Ascending aorta (tissue), 2 donors: ENCODE measurements at places on chromosomes 11 and 22.

GRCh38 chr11:34928268-34928959 is 12.0 kb downstream of the PDHX start:
- DNase-seq = no peak

GRCh38 chr11:76694664-76695063 is 24.1 kb upstream of the LRRC32 start:
- no peak for DNase-seq

- peak; percentile 82 for DNase-seq
Measured at GRCh38 chr22:38069372-38070249, 12.4 kb downstream of the PICK1 start.

GRCh38 chr11:87358461-87358860 is 320.7 kb downstream of the TMEM135 start:
- DNase-seq = no peak

- DNase-seq = no peak
Measured at GRCh38 chr11:130203766-130204702, 44.5 kb downstream of the ST14 start.

DNA sequence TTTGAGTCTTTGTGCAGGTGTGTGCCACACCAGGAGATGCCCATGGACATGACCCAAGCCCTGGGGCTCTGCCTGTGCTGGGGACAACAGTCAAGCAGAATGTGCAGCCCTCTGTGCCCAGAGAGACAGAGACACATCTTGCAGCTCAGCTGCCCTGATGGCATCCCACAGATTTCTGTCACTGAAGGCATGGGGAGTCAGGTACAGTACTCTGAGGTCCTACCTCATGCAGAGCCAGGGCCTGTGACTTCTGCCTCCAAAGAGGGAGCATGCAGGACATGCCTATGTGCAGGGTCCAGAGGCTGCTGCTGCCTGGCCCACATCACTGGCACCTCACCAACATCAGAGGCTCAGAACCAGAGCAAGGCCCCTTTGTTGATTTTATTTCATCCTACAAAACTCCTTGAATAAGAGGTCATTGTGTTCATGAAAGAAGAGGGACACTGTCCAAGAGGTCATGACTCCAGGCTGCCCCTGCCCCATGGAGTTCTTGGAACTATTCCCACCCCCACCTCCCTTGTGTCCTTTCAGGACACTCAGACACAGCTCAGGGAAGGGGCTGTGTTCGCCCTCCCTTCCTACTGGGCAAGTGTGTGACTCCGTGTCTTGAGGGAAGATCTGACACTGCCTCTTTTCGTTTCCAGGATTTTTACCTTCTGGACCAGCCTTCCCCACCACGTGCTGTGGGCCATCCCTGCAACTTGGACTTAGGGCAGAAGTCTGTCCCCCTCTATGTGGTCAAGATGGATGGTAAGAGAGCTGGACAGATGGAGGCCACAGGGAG is 62.3 kb downstream of the BTG4 start:
- no peak for DNase-seq

DNA sequence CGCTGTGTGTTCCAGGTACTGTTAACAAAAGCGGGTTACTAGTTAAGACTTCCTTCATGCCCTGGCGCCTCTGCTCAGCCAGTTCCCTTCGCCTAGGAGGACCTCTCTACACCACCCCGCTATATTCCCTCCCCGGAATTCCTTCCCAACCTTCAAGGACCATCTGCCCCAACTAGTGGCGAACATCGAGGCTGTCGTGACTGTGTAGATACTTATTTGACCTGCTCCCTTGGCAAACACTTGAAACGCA is 450 bp upstream of the BCL2L13 start:
- DNase-seq = no peak

- no peak for DNase-seq
Measured at GRCh38 chr11:1208394-1209261, 14.2 kb upstream of the MUC5B start.

DNA sequence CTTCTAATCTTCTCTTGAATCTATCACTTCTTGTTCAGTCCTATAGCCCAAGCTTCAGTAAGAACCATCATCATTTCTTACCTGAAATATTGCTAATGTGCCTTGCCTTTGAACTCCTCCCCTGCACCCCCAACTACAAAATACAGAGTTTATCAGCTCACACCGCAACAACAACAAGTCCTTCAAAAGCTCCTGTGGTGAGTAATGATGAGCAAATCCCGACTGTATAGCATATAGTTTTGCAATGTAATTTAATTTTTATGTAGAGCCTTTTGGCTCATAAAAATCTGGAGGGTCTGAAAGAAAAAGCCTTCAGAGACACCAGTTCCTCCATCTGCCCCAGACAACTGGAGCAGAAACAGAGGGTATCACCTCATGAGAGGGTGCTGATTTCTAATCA is 124.7 kb downstream of the ARHGAP32 start:
- DNase-seq = no peak

- DNase-seq = peak; percentile 46
Measured at GRCh38 chr22:48380016-48380665, 1447.5 kb downstream of the BRD1 start.

DNA sequence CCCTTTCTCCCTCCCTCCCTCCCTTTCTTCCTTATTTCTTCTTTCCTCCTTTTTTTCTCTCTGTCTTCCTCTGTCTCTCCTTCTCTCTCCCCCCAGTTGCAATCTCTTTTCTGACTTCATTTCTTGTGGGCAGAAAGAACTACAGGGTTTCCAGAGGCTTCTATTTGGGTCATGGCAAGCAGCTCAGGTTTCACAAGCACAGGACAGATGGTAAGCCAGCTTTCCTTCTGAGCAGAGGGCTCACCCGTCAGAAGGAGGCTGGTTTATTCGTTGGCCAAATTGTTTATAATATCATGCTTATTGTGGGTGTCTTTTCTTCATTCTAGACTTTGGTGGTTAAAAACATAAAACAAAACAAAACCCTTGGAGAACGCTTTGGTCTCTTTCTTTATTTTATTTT is 58.9 kb upstream of the CLMP start:
- no peak for DNase-seq

- DNase-seq = no peak
Measured at GRCh38 chr22:17130199-17130598, 9.0 kb upstream of the TMEM121B start.

DNA sequence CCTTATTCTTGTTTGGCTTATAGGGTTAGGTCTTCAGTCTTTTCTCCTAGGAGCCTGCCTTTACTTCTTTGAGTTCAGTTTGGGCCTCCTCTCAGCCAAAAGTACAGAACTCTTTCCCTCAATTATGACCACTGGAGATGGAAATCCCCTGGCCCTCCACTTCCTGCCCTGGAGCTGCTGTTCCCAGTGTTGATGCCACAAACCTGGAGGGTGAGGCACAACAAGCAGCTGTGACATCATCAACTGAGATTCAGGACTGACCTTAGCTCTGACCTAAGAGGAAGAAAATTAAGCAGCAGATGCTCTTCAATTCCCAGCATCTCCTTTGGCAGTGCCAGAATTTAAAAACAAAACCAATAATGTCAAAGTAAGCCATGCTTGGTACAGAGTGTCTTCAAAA is 3.0 kb downstream of the ABTB2 start:
- no peak for DNase-seq

DNA sequence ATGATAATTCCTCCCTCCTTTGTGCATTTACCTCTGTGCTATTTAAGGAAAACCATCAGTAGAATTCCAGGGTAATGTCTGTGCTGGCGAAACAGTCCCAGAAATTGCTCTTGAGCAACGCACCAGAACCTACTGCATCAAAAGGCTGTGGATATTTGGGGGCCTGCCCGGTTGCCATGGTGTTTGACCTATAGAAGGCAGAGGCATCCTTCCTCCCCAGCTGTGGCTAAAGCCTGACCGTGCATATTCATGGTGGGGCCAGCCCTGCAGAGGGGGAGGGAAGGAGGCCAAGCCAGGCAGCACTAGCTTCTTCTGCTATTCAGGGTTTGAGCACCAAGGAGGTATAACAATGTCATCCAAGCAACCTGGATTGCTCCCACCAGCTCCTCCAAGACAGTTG is 215.0 kb upstream of the E2F8 start:
- no peak for DNase-seq

GRCh38 chr11:72885749-72886609 is 71.8 kb downstream of the ATG16L2 start:
- no peak for DNase-seq

GRCh38 chr11:64146036-64146955 is 19.6 kb downstream of the MACROD1 start:
- no peak for DNase-seq

GRCh38 chr22:49413146-49413545 is 414.5 kb downstream of the BRD1 start:
- DNase-seq = no peak

DNA sequence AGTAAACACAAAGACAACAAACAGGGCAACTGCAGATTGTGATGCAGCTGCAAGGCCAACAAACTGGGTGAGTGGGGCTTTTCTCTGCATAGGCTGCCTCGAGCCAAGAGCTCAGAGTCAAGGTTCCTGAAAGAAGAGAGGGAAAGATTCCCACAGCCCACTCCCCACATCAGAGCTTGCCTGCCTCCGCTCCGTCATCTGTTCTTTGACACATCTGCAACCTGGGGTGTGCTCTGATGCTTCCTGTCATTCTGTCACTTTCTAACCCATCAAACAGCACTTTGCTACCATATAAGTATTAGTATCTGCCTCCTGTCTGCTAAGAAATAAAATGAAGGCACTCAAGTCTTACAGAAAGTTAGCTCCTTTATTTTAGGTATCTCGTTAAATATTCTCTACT is 46.9 kb downstream of the C22orf31 start:
- DNase-seq = no peak

DNA sequence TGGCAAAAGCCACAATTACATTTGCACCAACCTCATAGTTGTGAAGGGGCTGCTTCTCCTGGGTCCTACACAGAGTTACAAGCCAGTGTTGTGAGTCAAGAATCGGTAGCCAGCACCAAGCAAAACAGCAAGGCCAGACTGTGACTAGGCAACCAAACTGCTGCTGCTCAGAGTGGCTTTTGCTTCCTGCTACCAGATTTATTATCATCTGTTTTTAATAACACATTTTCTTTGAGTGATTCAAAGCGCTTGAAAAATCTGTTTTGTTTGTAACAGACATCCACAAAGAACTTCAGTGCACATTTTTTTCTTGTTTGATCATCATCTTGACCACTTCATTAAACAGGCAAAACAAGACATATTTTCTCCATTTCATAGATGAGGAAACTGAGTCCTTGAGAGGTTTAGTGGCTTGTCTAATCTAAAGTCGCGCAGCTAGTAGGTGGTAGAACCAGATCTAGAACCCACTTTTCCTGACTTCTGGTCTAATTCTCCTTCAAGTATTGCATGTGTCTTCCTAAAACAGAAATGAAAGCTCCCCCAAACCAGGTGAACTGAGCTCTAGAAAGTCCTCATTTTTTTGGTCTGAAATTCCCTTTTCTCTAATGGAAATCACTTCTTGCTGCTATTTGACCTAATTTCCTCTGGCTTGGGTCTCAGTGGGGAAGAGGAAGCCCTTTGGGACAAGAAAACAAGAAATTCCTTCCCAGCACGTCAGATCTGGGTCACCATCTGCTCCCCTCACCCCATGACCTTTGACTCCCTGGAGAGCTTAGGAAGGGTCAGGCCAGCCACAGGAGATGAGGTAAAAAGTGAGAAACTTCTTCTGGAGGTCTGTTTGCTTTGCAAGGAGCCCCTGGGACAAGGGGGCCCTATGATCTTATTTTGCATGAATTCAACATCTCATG is 39.9 kb downstream of the CWC15 start:
- DNase-seq = peak; percentile 70

GRCh38 chr22:19571995-19572394 is 47.8 kb upstream of the CLDN5 start:
- DNase-seq = no peak

DNA sequence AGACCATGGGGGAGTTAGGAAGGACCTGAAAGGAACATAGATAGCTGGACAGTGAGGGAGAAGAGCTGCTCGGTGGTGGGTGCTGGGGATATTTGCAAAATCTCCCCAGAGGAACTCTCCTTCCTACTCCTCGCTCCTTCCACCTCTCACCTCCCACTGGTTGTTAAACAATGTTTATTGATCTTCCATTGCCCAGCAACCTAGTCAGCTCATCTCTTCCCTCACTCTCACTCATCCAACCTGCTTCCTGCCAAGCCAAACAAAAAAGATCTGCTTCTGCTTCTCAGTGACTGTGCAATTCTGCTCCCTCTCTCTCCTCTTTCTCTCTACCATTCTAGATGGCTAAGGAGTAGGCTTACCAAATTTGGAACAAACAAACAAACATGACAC is 115.0 kb downstream of the SLC1A2 start:
- no peak for DNase-seq

DNA sequence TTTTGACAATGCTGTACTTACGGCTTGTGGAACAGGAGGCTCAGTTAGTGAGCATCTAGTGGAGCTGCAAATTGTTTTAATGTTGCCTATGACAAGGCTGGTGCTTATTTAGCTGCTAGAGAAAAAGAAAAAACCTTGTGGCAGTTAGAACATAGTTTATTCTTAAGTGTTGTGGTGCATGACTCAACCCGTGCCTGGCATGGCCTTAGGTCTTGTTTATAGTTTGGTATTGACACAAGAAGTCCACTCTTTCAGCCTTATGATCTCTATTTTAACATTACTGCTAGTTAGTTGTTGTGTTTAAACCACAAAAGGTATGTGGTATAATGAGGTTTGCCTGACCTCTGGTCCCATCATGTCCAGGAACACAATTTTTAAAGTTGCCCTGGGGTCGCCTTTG is 744.6 kb downstream of the FAM181B start:
- no peak for DNase-seq

- no peak for DNase-seq
Measured at GRCh38 chr11:36156817-36157519, 132.3 kb downstream of the COMMD9 start.

DNA sequence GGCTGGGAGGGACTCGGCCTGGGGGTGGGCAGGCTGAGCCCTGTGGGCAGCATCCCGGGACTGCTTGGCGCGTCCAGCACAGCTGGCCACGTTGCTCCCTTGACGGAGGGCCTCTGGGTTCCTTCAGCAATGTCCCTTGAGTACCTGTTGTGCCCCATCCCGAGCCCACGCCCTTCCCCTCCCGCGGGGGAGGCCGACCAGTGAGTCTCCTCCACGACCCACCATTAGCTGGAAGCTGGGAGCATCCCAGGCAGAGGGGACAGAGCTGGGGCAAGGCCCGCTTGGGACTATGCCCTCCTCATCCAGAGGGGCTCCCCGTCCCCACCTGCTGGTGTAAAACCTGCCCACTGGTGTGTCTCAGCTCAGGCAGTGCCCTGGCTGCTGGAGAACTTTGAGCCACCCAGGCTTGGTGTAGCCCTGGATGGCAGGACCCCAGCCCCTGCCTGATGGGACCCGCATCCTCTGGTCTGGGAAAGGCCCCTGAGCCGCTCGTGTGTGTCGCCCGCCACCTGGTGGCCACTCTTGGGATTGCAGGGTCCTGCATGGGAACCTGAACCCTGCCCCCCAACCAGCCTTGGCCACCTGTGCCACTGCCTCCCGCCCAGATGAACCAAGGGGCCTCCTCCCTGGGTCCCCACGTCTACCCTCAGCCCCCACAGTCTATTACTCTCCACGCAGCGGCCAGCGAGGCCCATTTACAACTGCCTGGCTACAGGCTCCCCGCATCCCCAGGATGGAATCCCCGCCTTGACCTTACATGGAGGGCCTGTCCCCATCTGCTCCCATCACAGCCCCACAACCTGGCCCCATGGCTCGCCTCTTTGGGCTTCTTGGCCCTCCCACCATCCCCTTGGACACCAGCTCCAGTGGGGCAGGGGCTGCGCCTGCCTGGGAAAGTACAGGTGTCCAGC is 16.6 kb upstream of the ARHGAP8 start:
- DNase-seq = peak; percentile 18
